Suppressor macrophage treated with lipopolysaccharide for 1 hour (primary cell): ENCODE measurements at places on chromosomes 4 and X.

- no peak for DNase-seq
These were observed 24.8 kb upstream of the RBPJ start for GRCh38 chr4:26296021-26296420.

DNA sequence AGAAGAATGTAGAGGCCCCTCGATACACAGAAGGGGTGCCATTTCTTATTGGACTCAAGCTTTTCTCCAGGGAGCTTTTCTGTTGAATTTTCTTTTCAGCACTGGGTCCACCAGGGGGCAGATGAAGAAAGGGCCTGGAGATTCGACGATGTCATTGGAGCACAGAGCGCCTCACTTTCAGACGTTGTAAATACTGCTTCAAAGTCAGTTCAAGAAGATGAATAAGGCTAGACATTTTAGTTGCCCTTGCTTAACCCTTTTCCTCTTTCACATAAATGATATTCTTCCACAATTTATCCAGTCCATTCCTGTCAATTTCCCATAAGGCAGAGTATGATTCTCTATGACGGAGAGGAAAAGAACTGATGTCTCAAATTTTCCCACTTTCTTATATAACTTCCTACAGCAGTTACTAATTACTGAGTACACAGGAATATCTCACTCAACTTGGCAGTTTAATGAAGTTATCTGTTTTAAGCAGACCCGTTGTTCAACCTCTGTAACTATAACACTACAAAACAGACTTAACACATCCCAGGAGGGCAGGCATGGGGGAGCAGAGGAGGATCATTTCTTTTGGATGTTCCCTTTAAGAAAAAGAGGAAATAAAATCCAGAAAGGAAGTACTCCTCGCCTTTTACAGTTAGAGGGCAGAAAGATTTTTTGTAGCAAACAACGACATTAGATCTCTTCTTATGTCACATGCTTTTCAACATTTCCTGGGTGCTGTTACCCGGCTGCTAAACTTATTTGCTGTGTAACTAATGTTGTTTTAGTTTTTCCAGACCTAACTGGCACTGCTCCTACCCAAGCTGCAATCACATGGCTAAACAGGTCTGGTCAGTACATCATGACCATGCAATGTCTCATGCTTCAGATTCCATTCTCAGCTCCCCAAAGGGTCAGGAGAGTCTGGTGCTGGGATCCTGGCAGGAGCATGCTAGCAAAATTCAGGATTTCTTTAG is 12.2 kb upstream of the CENPU start:
- peak; percentile 73 for DNase-seq

- DNase-seq, result no peak
These were observed 266.8 kb upstream of the LDB2 start for GRCh38 chr4:17165286-17165685.

GRCh38 chr4:127364911-127365310 is 267.8 kb upstream of the INTU start:
- DNase-seq, result no peak

- peak; percentile 53 for DNase-seq
These were observed 249.6 kb downstream of the OPHN1 start for GRCh38 chrX:68183612-68184214.

- DNase-seq, result no peak
These were observed 2.9 kb upstream of the SPRY1 start for GRCh38 chr4:123393721-123394120.

GRCh38 chrX:119734897-119735339 is 23.5 kb upstream of the SOWAHD start:
- DNase-seq, result peak; percentile 59

DNA sequence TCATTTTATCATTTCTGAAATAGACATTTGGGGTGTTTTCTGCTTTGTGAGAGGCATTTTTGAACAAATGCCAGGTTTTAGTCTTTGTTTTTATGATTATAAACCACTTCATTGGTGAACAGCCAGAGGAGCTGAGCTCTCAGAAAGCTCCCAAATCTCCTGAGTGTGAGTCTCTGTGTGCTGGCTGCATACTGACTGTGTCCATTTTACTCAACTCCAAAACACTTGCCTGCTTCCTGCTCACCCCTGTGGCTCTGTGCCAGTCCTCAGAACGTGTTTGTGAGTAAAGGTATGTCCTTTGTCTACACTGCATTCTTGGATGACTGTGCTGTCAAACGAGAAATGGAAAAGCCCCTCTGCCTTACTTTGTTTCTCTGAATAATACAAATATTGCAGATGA is 5.4 kb upstream of the LRAT start:
- DNase-seq, result no peak

- DNase-seq, result no peak
These were observed 69.6 kb downstream of the DDX60L start for GRCh38 chr4:168410681-168411080.

DNA sequence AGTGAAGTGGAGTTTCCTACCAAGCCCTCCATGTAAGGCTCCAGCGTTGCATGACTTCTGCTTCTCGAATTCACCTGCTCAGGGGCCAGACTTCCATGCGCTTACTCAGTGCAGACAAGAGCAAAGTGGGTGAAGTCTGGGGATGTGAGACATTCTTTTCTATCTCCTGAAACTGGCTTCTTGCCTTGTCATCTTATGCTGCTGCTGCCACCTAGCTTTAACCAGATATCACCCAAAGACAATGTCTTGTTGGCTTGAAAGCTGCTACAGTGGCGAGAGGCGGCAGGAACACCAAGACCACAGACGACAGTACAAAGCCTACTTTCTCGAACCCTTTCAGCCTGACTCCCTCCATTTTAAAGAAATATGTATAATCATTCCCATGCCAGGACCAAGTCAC is 103.6 kb upstream of the ADGRG2 start:
- no peak for DNase-seq

DNA sequence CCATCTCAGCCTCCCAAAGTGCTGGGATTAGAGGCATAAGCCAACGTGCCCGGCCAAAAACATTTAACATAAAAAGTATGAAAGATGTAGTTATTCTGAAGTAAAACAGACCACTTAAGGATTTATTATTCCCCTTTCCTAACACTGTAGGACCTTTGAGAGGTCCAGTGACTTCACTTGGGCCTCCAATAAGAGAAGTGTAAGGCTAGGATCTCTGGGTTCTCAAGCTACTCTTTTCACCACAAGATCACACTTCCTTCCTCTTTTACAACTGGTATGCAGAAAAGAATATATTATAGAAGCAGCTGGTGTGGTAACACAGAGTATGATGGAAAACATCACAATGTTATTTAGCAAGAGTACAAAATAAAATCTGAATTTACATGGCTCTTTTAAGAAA is 30.2 kb upstream of the CCNG2 start:
- DNase-seq, result peak; percentile 80

GRCh38 chr4:47852136-47852535 is 14.3 kb upstream of the CORIN start:
- peak; percentile 37 for DNase-seq

GRCh38 chr4:996030-996996 is 3.1 kb upstream of the SLC26A1 start:
- DNase-seq, result no peak

GRCh38 chr4:67885762-67886161 is 2.0 kb upstream of the TMPRSS11D start:
- peak; percentile 73 for DNase-seq

- DNase-seq, result peak; percentile 11
These were observed 14.0 kb downstream of the SOD3 start for GRCh38 chr4:24809376-24809775.

DNA sequence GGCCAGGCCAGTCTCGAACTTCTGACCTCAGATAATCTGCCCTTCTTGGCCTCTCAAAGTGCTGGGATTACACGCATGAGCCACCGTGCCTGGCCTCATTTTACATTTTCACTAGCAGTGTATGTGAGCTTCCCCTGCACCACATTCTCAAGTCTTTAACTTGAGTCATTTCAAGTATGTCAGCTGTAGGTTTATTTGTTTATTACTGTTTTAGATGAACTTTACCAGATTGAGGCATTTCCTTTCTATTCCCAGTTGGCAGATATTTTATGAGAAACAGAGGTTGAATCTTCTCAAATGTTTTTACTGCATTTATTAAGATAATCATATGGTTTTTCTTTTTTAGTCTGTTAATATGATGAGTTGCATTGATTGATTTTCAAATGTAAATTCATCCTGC is 114.6 kb upstream of the SH3RF1 start:
- no peak for DNase-seq

GRCh38 chrX:105882581-105883275 is 60.4 kb downstream of the NRK start:
- no peak for DNase-seq

GRCh38 chrX:48938721-48939425 is 18.5 kb downstream of the OTUD5 start:
- no peak for DNase-seq

DNA sequence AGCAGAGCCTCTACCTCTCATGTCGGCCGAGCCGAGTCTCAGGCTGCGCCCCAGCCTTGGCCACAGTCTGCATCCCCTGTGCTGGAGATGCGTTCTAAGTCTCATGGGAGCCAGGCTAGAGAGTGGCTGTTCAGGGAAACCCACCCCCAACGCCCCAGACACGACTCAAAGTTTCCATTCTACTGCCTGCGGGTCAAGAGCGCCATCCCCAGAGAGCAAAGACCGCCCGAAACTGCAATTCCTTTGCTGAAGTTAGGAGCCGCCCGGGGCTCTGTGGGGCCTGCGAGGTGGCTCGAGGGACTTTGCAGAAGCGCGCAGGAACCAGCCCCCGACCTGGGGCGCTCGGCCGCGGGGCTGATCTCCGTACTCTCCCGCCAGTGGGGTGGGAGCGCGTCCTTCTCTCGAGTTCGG is 10.0 kb upstream of the ELF4 start:
- peak; percentile 18 for DNase-seq

DNA sequence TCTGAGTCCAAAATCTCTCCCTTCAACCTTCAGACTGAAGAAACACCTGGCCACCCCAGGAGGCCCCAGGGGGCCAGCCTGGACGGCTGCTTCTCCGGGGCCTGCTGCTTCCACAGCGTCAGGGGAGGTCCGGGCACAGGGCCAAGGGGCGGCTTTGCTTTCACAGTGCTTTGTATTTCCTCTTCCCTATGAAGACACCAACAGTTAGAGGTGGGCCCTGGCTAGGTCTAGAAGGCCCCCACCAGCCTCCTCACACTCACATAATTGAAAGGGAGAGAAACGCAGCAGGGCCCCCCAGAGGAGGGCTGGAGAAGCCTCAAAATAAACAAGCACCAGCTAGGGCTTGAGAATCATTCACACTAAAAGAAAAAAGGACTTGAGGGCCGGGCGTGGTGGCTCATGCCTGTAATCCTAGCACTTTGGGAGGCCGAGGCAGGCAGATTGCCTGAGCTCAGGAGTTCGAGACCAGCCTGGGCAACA is 17.8 kb downstream of the SCD5 start:
- peak; percentile 45 for DNase-seq

- DNase-seq, result no peak
These were observed 47.4 kb downstream of the PRDM5 start for GRCh38 chr4:120874792-120875774.

DNA sequence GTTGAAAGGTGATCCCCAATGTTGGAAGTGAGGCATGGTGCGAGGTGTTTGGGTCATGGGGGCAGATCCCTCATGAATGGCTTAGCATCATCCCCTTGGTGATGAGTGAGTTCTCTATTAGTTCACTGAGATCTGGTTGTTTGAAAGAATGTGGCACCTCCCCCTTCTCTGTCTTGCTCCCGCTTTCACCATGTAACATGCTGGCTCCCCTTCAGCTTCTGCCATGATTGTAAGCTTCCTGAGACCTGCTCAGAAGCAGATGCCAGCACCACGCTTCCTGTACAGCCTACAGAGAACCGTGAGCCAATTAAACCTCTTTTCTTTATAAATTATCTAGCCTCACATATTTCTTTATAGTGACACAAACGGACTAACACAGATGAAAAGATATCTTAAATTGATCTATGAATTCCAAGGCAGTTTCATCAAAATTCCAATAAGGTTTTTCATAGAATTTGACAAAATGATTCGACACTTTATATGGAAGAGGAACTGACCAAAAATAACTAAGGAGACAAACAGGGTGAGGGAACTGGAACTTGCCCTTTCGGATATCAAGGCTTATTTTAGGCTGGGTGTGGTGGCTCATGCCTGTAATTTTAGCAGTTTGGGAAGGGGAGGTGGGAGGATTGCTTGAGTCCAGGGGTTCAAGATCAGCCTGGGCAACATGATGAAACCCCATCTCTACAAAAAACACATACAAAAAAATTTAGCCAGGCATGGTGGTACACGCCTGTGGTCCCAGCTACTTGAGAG is 56.9 kb upstream of the OGT start:
- peak; percentile 18 for DNase-seq

DNA sequence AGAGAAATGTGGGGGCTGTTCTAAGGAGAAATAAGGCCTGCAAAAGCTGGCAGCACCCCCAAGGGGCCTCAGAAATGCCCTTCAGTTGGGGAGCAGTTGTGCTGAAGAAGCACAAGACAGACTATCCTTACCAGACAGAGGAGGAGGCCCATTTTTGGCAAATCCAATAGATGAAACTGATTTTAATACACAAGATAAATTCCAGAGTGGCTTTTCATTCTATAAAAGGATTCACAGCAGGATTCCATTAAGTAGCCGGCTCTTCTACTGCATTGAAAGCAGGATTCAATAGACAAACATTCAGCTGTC is 8.1 kb downstream of the SEPTIN6 start:
- DNase-seq, result peak; percentile 16

DNA sequence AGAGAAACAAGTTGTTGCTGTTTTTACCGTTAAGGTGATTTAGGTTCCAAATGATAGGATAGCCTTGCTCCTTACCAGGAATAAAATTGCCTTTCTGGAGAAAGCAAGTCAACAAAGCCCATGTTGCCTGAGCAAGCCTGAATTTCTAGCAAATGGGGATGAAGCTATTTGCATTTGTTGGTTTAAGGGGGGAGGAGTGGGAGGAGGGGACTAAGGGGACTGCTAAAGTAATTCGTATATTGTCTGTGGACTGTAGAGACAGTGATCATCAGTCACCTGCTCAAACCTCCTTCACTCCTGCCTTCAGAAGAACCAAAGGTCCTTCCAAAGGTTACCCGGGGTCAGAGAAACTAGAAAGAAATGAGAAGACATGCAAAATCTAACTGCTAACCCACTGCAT is 65.8 kb downstream of the SCML2 start:
- DNase-seq, result no peak

GRCh38 chrX:65831268-65831667 is 163.8 kb downstream of the MSN start:
- DNase-seq, result no peak

GRCh38 chr4:78661086-78661690 is 109.6 kb downstream of the ANXA3 start:
- DNase-seq, result no peak

GRCh38 chr4:175906384-175906783 is 94.3 kb upstream of the GPM6A start:
- DNase-seq, result no peak

DNA sequence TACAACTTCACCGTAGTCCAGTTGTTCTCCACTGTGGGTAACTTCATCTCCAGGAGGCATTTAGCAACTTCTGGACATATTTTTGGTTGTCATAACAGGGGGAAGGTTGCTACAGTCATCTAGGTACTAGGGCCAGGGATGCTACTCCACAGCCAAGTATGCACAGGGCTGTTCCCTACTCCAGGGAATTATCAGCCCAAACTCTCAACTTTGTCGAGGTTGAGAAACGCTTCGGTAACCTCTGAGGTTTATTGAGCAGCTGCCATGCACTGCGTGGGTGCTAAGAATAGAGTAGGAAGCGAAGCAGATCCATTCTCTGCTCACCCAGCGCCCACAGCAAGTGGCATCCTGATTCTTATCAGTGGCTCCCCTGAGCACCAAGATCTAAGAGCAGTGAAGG is 8.2 kb downstream of the FGFBP1 start:
- DNase-seq, result no peak

GRCh38 chr4:147050356-147050765 is 104.7 kb upstream of the TTC29 start:
- DNase-seq, result no peak
